ENCODE measurements at places on chromosomes 1 and 21. TPM values are rescaled to one million over a fixed set of nuclear protein-coding genes. Genes with fewer than 3 reads are reported as not detected.
A peak's percentile ranks its signal among the peaks of the same experiment; 100 is the strongest.

The PADI2 gene
- 3.7 TPM for total RNA-seq

- DNase-seq, result no peak
These were observed 104.5 kb downstream of the KCNJ6 start for GRCh38 chr21:37811711-37812110.

DNA sequence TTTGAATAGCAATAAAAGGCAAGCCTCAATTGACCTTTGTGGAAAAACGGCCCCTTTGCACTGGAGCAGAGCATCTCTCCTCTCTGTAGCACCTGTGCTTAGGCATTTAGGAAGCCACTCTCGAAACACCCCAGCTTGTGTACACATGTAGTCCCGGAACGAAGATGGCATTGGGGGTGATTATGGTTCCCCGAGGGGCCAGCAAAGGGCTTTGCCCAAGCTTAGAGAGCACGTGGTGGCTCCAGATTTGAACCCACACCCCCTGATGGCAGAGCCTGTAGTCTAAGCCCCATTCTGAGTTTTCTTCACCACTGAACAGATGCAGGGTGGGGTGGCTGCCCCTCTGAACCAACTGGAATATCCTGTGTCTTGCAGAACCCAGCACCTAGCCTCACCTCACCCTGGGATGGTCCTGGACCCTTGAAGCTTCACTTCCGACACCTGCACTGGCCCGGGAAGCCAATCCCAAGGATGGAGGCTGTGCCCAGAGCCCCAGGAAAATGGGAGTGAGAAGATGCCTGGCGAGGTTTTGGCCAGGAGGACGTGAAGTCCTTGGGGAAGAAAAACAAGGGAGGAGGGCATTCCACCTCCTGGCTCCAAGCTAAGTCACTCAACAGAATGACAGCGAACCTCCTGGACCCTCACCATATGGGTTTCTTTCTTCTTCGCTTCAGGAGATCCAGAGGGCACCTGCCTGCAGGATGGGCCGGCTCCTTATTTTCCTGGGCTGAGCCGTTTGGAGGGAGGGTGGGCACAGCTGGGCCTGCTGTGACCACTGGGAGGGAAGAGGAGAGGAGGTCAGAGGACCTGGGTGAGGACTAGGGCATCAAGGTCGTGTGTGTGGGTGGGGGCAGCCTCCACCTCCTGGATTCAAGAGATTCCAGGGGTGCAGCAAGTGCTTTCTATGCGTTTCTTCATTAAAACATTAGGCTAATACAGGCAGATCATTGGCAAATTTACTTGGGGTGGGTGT lies 37.7 kb downstream of the IGFN1 start:
- DNase-seq, result no peak

DNA sequence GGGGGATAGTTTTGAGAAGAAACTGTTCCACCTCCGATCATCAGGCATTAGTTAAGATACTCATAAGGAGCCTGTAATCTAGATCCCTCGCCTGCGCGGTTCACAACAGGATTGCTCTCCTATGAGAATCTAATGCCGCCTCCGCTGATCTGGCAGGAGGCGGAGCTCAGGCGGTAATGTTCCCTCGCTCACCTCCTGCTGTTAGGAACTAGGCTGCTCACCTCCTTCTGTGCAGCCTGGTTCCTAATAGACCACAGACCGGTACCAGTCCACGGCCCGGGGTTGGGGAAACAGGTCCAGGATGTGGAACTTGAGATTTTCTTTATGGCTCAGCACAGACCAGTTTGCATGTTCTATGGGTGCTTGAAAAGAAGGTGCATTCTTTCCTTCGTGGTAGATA lies 27.2 kb upstream of the FAM3B start:
- peak; percentile 63 for DNase-seq

Measured in GM23338 (cell line).